B cell (primary cell): ENCODE measurements at places on chromosomes 6 and 20.

- no peak overlapping the region for H3K4me3 ChIP-seq
- no peak overlapping the region for H3K27ac ChIP-seq
- no peaks in the 10 kb centered on the region for H3K27me3 ChIP-seq
- no peaks in the 10 kb centered on the region for H3K4me1 ChIP-seq
- H3K36me3 ChIP-seq = peaks cover 91% of the 10 kb centered on the region
Measured at GRCh38 chr6:24838081-24838480, 39.4 kb upstream of the ARMH2 start.

GRCh38 chr20:20480689-20481088, 112.8 kb downstream of the INSM1 start:
- DNase-seq = no peak
- H3K27me3 ChIP-seq = no peaks in the 10 kb centered on the region
- H3K4me3 ChIP-seq = no peak overlapping the region
- H3K36me3 ChIP-seq = no peaks in the 10 kb centered on the region
- no peaks in the 10 kb centered on the region for H3K4me1 ChIP-seq
- H3K27ac ChIP-seq = no peak overlapping the region

DNA sequence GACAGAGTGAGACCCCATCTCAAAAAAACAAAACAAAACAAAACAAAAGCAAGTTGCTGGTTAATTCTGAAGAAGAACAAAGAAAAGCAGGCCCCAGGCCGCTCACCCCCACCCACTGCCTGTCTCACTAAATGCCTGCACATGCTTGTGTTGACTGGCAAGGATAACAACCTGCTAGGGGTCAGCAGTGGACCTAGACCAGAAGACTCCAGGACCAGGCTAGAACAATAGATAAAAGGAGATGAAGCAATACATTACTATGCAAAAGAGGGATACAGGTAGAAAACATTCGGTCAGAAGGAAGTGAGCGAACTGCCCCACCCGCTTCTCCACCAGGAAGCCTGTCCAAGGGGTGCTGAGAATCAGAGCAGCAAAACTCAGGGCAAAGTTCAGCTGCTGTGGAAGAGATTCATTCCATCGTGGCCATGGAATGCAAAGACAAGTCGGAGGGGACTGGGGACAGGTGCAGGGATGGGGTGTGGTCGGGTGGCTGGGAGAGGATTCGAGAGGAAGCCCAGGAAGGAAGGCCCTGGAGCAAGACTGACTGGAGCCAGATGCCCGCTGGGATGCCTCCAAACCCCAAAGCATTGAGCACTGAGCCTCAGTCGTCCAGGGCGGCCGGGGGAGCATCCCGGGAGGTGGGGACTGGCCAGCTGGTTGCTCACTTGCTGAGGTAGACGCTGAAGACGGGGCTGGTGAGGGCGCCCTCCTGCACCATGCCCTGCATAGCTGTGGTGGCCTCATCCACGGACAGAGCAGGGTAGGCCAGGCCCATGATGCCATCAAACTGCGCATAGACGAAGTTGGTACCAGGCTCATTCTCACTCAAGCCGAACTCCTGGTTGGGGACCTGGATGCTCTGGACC, 5.3 kb downstream of the PGC start:
- H3K4me1 ChIP-seq = no peaks in the 10 kb centered on the region
- no peaks in the 10 kb centered on the region for H3K27me3 ChIP-seq
- H3K4me3 ChIP-seq = no peak overlapping the region
- DNase-seq = no peak
- no peaks in the 10 kb centered on the region for H3K36me3 ChIP-seq

GRCh38 chr6:132513831-132514545, 1.1 kb upstream of the STX7 start:
- H3K27ac ChIP-seq = peak overlapping the region; percentile 90
- H3K4me1 ChIP-seq = peaks cover 23% of the 10 kb centered on the region
- H3K36me3 ChIP-seq = peaks cover 5% of the 10 kb centered on the region
- peak overlapping the region; percentile 59 for H3K4me3 ChIP-seq

DNA sequence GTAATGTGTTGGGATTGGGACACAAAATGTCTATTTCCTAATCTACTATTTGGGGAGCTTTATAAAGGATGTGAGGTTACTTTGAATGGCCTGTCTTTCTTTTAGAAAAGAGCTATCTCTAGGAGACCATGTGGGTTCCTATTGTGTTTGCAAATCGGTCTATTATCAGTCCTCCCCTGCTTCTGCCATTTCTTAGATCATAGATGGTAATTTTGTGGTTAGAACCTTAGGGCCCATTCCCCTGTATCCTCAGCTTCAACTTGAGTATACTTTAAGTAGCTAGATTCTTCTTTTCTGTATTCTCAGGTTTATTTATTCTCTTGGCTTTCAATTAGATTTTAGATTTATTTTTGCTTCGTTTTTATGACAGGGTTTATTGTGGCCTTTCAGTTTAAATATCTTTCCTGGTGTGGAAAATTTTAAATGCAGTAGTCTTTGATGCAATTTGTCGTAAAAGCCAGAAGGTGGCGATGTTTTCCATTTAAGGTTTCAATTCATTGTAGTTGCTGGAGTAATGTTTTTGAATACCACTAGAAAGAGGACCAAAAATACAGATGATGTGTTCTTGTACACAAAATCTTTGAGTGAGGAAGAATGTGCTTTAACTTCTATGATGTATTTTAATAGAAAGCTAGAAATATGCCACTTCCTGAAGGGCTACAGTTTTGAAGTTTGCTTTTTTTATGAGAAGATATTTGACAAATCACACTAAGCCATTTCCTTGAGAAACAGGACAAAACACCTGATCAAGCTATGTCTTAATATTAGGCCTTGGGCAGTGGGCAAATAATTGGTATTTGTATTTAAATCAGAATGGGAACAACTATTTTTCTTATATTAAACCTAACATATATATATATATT, 20.3 kb downstream of the TBPL1 start:
- no peak overlapping the region for H3K27ac ChIP-seq
- no peaks in the 10 kb centered on the region for H3K4me1 ChIP-seq
- DNase-seq = peak; percentile 63
- no peaks in the 10 kb centered on the region for H3K27me3 ChIP-seq

DNA sequence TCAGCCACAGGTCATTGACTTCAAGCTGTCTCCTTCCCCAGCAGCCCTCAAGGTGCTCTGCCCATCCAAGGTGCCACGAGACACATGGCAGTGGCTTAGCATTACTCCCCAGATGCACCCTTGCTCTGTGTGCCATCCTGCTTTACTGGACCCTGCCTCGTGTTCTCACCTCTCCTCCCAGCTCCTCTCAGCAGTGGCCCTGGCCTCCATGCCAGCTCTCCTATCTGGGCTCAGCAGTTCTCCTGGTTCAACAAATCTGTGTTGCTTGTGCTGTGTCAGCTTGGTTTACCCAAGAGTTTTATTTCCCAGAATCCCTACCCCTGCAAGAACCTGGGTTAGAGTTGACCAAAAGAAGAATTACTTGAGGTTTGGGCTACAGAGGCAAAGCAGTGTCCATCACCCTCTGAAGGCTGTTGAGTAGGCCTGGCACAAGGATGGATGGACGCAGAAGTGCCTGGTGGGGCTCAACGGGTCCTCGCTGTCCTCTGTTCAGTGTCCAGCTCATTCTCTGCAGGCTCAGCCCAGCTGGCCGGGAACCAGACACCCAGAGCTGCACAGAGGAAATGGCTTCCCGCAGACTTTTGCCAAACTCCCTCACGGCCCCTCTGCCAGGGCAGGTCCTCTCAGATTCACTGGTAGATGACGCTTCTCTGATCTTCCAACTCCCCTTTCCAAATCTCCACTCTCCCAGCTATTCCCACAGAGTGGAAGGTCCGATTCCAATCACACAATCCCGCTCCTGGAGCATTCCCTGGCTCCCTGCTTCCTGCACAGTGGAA, 82.6 kb downstream of the FOXA2 start:
- H3K27me3 ChIP-seq = no peaks in the 10 kb centered on the region
- H3K4me3 ChIP-seq = no peak overlapping the region
- H3K27ac ChIP-seq = no peak overlapping the region
- H3K4me1 ChIP-seq = no peaks in the 10 kb centered on the region
- H3K36me3 ChIP-seq = no peaks in the 10 kb centered on the region
- DNase-seq = no peak

GRCh38 chr6:111552241-111552744, 53.4 kb downstream of the TRAF3IP2 start:
- DNase-seq = no peak
- no peak overlapping the region for H3K27ac ChIP-seq
- H3K4me1 ChIP-seq = no peaks in the 10 kb centered on the region
- H3K4me3 ChIP-seq = no peak overlapping the region
- H3K36me3 ChIP-seq = no peaks in the 10 kb centered on the region

DNA sequence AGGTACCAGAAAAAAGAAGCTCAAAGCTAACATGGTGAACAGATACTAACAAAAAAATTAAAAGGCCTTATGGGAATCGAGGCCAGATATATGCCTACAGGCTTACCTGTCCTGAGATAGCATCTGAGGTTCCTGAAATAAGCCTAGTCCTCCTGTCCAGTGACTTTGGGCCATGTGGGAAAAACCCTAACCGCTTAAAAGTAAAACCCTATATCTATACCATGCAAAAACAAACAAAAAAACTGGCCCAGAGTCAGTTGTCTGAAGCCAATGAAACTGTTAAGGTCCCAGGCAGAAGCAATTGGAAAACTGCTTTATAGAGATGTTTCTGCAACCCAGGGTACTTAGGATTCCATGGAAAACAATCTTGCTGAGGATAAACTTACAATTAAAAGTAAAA, 122.9 kb downstream of the HIVEP1 start:
- H3K36me3 ChIP-seq = peaks cover 4% of the 10 kb centered on the region
- no peaks in the 10 kb centered on the region for H3K4me1 ChIP-seq
- H3K27ac ChIP-seq = no peak overlapping the region
- DNase-seq = no peak

- no peak overlapping the region for H3K27ac ChIP-seq
- peaks cover 15% of the 10 kb centered on the region for H3K36me3 ChIP-seq
- DNase-seq = peak; percentile 26
- peak overlapping the region; percentile 97 for H3K4me3 ChIP-seq
- H3K27me3 ChIP-seq = no peaks in the 10 kb centered on the region
Measured at GRCh38 chr20:33812908-33813462, 1.8 kb downstream of the CHMP4B start.

DNA sequence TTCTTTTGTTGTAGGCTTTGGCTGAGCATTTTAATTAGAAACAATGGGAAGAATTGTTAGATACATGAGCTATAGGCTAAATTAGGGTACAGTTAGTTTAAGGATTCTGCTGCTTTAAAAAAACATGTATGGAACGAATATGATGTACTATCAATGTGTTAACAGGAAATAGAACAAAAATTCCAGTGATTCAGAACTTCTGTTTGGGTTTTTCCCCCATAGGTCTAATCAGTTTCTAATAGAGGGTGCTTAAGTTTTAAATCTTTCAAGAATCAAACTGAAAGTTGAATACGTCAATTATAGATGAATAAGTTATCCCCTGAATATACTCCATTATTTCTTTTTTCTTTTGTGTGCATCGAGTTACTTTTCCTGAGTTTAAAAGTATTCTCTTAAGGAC, 1.9 kb downstream of the TAB2 start:
- H3K4me1 ChIP-seq = peaks cover 14% of the 10 kb centered on the region
- no peak for DNase-seq
- no peaks in the 10 kb centered on the region for H3K27me3 ChIP-seq

- H3K4me3 ChIP-seq = no peak overlapping the region
- H3K27me3 ChIP-seq = peaks cover 13% of the 10 kb centered on the region
- H3K36me3 ChIP-seq = no peaks in the 10 kb centered on the region
- H3K27ac ChIP-seq = no peak overlapping the region
Measured at GRCh38 chr6:133236932-133237331, 4.2 kb upstream of the EYA4 start.

DNA sequence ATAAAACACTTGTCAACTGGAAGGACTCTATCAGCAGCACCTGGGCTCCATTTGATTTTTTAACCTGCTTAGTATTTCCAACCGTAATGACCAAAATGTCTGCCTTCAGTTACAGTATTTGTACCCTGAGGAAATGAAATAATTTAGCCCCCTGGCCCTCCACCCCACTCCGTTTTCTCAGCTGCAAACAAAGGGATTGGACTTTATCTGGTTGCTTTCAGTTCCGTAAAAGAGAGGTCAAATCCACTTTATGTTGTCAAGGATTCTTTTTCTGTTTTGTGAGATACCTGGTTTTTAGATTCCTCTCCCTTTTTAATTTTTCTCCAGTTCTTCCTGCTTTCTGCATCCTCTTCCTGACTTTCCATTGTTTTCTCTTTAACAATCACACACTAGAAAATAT, 64.4 kb upstream of the BMP2 start:
- H3K4me3 ChIP-seq = no peak overlapping the region
- no peak overlapping the region for H3K27ac ChIP-seq
- DNase-seq = no peak
- no peaks in the 10 kb centered on the region for H3K27me3 ChIP-seq

GRCh38 chr6:117265410-117266256, at the start of gene VGLL2:
VGLL2 (plus strand) TSS chr6:117265558; CDS start chr6:117265764, 206 bp downstream.
- no peaks in the 10 kb centered on the region for H3K36me3 ChIP-seq
- DNase-seq = peak; percentile 15
- H3K4me3 ChIP-seq = no peak within 1 kb of the TSS
- peaks cover 18% of the 10 kb centered on the region for H3K4me1 ChIP-seq
- no peak within 1 kb of the TSS for H3K27ac ChIP-seq
- peaks cover 71% of the 10 kb centered on the region for H3K27me3 ChIP-seq

DNA sequence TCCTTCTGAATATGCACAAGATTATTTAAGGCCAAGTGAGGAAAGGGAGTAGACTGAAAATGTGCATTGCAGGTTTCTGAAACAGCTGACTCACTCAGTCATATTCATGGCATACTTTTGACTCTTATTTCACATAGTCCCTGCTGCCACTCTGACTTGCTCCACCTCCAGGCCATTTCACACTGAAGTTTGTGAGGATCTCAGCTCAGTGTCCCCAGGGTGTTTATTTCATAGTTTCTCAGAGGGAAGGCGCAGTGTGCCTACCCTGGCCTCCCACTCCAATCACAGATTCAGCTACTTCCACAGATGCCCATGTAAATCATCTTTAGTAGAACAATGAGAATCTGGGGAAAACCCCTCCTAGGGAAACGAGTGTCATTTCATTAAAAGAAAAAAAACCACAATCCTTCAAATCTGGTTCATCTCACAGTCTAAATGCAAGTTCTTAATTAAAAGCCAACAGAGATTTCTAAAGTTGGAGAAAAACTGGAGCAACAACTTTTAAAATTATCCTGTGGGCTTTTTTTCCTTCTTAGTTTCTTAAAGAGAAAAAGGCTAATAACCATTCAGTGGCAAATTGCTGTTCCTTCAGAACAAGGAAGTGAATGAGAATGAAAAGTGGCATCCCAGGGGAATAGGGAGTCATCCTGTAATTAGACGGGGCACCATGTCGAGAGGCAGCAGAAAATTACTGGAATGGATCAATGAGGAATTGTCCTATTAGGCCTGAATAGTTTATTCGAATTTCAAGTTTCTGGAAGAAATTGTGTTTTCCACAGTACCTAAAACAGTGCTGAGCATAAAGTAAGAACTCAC, 133.6 kb downstream of the TFAP2B start:
- no peak for DNase-seq
- H3K27me3 ChIP-seq = no peaks in the 10 kb centered on the region
- no peaks in the 10 kb centered on the region for H3K4me1 ChIP-seq
- H3K4me3 ChIP-seq = no peak overlapping the region

DNA sequence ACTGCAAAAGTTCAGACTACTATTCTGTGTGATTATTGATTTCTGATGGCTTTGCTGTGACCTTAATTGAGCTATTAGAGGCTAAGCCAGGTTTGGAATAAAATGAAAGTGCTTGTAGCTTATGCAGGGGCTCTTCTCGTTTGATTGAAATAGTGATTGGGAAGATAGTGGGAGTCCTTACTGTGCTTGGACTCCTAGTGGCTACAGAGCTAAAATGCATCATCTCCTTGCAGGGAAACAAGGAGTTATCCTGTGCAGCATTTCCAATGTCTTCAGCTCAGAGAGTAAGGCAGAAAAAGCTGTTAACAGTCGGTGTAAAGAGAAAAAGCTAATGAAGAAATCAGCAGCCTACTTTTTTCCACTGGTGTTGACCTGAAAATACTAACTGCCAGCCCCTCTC, 173.5 kb downstream of the SLC35F1 start:
- H3K27me3 ChIP-seq = no peaks in the 10 kb centered on the region
- H3K4me3 ChIP-seq = no peak overlapping the region
- no peak for DNase-seq
- H3K36me3 ChIP-seq = no peaks in the 10 kb centered on the region
- no peaks in the 10 kb centered on the region for H3K4me1 ChIP-seq
